CD4-positive, alpha-beta T cell treated with Interleukin-21 for 1 hour (primary cell): ENCODE measurements at places on chromosomes 13 and 19.
A peak's percentile ranks its signal among the peaks of the same experiment; 100 is the strongest.

DNA sequence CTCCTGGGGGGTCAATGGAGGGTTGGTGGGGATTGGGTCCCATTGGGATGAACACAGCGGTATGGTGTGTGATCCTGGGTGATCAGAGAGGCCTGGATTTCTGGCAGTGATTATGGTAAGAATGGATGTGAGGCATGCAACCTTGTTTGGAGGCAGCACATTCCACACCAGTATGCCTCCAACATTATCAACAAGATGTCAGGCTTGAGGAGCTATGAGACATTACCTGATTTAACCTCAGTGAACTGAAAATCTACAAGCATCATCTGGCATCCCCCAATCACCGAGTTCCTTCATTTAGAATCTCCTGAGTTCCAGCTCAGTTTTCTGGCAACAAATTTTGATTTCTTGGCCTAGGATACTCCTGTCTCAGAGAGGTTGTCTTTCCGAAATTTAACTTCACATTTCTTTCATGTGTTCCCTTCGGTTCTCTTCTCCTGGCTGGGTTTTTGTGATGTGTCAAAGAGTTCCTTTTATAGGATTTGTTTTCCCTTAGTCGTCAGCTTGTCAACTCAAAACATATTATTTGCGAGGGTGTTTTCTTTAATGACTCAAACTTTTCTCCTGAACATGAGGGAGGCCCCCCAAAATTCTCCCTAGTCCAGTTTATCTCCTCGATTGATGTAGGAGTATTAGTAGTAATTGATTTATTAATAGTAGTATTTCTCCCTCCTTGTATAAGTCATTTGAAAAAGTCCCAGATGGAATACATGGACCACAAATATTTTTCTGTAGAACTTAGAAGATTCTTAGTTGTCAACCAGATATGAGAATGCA lies 56.0 kb upstream of the FLT1 start:
- no peak for DNase-seq

GRCh38 chr13:50531917-50532899 lies 311.3 kb downstream of the DLEU7 start:
- DNase-seq: peak; percentile 25

DNA sequence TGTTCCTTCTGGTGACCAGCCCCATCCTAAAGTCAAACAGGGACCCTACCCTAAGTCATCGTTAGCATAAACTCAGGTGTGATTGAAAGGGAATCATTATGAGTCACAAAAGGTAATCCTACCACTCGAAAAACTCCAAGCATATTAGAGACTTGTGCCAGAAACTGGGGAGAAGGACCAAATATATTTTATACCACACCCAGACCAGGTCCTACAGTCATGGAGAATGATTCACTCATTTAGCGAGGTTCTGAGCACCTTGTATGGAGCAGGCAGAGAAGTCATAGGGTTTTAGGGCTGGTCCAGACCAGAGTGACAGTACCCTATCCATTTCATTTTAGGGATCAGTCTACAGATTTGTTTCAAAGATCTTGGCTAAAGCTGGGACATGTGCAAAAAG lies 149.5 kb downstream of the SLC7A1 start:
- no peak for DNase-seq

DNA sequence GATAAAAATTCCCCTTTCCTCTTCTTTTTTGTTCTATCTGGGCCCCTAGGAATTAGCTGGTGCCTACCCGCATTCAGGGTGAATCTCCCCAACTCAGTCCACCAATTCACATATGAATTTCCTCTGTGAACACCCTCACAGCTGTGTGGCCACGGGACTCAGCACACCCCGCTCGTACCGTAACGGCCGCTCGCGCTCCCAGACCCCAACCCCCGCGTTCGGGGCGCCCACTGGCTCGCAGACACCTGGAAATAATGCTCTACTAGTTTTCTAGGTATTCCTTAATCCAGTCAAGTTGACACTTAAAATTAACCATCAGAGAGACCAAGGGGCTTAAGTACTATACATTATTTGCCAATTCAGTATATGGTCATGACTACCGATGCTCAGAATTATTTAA lies 1702.1 kb upstream of the PCDH20 start:
- DNase-seq: no peak

GRCh38 chr13:95044452-95045205 lies 256.6 kb downstream of the ABCC4 start:
- DNase-seq: no peak

GRCh38 chr13:74657765-74658164 lies 523.6 kb upstream of the KLF12 start:
- no peak for DNase-seq

DNA sequence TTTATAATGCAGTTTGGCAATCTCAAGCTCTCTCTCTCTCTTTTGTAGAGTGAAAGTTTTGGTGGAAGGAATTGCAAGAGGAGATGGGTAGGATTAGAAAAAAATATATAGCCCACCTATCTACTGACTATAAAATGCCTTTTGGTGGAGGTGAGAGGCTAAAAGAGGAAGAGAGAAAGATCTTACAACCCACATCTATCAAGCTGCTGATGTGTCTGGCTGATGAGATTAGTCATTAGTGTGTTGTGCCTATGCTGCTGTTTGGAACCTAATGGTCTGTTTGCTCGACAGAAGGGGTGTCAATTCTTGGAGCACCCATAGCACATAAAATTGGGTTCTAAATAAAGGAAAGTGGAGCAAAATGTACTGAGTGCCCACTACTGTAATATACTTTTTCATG lies 411.0 kb downstream of the HS6ST3 start:
- DNase-seq: no peak

DNA sequence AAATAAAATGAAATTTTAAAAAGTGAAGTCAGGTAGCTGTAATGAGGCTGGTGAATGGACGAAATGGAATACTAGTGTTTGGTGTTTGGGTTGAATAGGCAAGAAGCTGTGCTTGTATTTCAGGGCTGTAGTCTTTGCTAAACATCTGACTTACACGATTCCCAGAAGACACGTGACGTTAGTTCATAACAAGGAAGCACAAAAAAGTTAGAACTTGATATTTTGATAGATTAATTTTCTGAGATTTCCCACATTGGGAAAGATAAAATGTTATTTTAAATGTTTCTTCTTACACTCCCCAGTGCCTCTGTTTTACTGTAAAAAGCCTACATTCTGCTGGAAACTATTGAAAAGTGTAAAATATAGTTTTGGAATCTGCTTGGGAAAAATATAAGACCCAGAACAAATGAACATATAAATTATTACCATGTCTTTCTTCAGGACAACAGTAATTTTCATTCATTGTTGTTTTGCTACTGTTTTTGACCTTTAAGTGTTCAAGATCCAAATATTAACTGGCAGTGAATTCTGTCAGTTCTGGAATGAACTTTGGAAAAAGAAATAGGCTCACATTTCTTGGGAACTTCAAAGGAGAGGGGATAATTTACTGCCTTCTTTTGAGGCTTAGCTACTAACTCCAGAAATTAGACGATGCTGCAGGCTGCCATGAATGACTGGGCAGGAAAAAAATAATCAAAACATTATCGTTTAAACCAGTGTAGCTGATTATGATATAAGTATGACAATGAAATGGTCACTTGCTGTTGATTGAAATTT lies 241.3 kb downstream of the SLITRK6 start:
- no peak for DNase-seq

DNA sequence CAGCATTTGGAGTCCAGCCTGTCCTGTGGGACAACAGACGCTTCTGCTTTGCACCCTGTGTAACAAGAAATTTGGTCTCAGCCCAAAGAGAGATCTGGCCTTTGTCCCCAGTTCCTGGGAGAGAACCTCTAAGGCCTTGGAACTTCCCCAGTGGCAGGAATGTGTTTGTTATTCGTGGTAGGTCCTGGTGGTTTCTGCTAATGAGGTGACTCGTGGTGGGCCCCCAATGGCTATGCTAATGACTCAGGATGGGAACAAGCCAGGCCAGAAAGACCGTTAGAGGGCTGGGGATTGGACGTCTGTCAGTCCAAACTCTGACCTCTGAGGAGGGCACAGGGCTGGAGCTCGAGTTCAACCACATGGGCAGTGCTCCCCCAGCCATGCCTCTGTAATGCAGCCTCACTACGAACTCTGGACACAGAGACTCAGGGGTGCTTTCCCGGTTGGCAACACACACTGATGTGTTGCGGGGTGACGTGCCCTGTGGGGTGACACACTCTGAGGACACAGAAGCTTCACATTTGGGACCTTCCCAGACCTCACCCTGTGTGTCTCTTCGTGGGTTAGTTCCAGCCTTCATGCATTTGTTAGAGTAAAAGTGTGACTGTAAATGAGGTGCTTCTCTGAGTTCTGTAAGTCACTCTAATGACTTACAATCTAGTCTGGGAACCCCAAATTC lies 38.9 kb downstream of the TEX29 start:
- no peak for DNase-seq

DNA sequence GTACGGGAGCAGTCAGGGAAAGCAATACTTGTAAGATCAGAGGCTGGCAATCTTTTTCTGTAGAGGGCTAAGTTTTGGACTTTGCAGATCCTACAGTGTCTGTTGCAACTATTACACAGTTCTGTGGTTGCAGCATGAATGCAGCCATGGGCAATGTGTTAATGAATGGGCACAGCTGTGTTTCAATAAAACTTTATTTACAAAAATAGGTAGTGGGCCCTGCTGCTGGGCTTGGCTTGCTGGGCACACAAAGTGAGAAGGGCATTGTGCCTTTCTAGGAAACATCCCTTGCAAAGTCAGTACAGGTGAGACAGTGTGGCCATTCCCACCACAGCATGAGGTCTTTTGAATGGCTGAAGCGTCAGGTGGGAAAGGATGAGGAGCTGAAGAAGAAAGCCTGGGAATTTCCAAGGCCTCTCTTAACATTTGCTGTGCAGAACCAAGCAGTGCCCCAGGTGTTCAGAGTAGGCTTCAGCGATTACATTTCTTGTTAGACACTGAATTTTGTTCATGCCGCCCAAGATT lies 9.1 kb downstream of the KL start:
- no peak for DNase-seq

GRCh38 chr19:13644645-13645044 lies 119.7 kb upstream of the MRI1 start:
- DNase-seq: no peak

- peak; percentile 6 for DNase-seq
These were observed 461.9 kb downstream of the KLF5 start for GRCh38 chr13:73520566-73521289.

- DNase-seq: no peak
These were observed 14.9 kb upstream of the PSMD8 start for GRCh38 chr19:38359242-38360021.

- no peak for DNase-seq
These were observed 479.1 kb upstream of the MIR17HG start for GRCh38 chr13:90868321-90868920.

GRCh38 chr19:46155237-46155636 lies 7.2 kb downstream of the IGFL2 start:
- DNase-seq: no peak

- DNase-seq: no peak
These were observed 521 bp upstream of the SHISA2 start for GRCh38 chr13:26052337-26052736.

DNA sequence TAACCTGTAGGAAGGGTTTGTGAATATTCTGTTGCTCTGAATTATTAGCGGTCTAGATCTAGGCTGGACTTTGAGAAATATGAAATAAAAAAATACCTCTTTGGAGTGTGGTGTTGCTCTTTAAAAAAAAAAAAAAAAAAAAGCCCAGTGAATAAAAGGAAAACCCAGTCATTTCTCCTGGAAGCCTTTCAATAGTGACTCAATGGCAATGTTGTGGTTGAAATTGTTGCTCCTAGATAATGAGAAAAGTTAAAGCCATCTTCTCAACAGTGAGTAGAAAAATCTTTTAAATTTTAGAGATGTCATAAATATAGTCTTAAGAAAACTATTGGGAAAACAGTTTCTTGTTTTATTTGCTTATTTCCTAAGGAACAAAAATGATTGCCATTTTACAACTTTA lies 135.3 kb downstream of the RFC3 start:
- no peak for DNase-seq

DNA sequence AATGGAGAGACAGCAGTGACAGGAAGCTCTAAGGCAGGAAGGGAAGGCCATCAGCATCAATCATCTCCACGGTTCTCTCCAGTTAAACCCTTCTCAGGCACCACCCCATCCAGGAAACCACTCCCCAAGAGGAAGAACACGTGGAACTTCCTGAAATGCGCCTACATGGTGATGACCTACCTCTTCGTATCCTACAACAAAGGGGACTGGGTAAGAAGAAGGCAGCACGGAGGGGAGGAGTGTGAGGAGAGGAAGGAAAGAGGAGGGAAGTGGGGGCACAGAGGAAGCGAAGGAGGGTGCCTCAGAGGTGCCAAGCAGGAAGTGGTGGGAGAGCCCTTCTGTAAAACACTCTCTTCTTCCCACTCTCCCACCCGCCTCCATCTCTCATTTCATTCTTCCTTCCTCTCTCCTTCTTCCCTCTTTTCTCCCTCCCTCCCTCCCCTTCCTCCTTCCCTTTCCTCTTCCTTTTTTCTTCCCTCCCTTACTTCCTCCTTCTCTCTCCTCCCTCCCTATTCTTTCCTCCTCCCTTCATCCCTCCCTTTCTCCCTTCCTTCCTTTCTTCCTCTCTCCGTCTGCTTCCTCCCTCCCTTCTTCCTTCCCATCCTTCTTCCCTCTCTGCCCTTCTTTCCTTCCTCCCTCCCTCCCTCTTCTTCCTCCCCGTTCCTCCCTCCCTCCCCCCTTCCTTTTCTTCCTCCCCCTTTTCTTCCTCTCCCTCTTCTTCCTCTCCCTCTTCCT lies 12.6 kb downstream of the ZSCAN5A start:
- DNase-seq: peak; percentile 15

DNA sequence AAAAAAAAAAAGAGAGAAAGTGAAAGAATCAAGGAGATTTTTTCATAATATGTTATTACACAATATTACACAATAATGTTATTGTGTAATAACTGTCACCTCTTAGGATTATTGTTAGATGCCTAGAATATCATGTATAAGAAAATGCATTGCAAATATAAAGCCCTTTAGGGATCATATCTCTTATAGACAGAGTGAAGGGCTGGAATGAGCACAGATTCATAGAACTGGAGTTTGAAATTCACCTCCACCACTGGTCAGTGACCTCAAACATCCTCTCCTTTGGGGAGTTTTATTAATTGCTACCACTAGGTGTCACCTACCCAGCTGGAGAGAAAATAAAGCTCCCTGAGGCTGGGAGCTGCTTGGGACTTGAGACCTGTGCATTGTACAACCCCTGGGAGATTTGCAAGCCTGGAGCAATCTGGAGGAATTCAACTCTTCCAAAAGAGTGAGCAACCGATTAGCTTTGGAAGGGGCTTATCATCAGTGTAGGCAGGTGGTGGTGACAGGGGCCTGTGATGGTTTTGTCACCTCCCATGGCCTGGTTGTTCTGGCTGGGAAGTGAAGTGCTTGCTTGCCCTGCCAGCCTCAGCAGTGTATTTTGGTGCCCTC lies 30.3 kb upstream of the FRY start:
- DNase-seq: peak; percentile 26

GRCh38 chr13:47472516-47472915 lies 528.6 kb downstream of the SUCLA2 start:
- DNase-seq: no peak

- no peak for DNase-seq
These were observed 12.2 kb downstream of the SPPL2B start for GRCh38 chr19:2340496-2341243.
